Kidney tubule cell (primary cell): ENCODE measurements at places on chromosomes 1 and 21.

- peak; percentile 90 for DNase-seq
These were observed 75.8 kb downstream of the RRAGC start for GRCh38 chr1:38783640-38784229.

- DNase-seq: no peak
These were observed 46.7 kb upstream of the RABGAP1L start for GRCh38 chr1:174112489-174113162.

DNA sequence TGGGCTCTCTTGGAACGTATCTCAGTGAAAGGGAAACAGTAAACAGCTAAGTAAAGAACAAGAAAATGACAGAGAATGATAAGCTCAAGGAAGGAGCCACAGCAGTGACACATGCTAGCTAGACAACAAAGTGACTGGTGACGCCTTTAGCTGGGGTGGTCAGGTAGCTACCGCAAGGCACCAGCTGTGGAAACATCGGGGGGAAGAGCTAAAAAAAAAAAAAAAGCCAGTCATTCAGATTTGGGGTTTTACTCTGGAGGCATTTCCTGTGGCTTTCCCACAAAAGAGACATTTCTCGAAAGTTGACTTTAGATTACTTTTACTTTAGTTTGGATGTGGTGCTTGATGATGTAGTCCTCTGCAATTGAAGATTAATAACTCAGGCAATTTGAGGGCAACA, 2.1 kb downstream of the FHAD1 start:
- no peak for DNase-seq

DNA sequence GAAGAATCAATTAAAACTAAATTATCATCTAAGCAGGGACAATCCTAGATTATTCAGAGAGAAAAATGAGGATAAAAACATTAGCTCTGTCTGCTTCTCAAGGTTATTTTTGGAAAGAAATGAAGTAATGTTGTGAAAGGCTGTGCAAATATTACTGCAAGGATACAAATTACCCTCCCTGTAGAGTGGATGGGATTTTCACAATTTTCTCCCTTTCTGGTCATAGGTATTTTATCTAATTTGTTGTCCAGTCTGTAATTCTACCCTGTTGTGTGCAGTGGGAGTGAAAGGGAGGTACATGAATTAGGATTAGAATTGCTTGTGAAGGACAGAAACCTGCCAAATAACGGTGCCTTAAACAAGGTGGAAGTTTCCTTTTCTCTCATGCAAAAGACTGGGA, 54.7 kb downstream of the MAP3K7CL start:
- DNase-seq: no peak

DNA sequence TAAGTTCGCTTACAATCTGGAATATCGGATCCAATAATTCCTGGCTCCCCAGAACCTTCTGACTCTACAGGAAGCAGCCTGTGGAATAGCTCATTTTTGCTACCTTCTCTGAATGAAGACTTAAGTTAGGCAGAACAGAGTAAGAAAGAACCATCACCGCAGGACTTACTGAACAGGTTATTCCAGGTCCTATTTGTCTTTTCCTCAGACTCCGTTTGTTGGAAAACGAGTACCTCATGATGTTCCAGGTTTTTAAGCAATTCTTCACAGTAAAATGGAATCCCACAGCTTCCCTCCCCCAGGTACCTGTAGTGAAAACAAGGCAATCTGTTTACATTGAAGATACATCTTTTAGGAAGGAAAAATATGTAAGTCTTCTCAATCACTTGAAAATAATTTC, 59.8 kb downstream of the ADCY10 start:
- DNase-seq: no peak
